ENCODE measurements at places on chromosomes 1 and 21.

DNA sequence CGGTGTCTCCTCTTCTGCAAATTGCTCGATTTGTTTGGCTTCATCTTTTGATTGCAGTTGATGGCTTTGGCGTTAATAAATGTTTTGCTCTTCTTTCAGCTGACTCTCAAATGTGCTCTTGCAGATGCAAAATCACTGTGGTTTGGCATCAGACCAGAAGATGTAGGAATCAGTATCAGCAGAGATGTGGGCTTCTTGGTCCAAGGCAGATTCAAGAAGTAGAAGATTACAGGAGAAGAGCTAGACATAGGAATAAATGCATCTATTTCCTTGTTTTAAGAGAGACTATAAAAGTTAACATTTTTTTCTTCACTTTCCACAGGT lies 59.8 kb upstream of the BACH1 start:
- DNase-seq, result no peak

DNA sequence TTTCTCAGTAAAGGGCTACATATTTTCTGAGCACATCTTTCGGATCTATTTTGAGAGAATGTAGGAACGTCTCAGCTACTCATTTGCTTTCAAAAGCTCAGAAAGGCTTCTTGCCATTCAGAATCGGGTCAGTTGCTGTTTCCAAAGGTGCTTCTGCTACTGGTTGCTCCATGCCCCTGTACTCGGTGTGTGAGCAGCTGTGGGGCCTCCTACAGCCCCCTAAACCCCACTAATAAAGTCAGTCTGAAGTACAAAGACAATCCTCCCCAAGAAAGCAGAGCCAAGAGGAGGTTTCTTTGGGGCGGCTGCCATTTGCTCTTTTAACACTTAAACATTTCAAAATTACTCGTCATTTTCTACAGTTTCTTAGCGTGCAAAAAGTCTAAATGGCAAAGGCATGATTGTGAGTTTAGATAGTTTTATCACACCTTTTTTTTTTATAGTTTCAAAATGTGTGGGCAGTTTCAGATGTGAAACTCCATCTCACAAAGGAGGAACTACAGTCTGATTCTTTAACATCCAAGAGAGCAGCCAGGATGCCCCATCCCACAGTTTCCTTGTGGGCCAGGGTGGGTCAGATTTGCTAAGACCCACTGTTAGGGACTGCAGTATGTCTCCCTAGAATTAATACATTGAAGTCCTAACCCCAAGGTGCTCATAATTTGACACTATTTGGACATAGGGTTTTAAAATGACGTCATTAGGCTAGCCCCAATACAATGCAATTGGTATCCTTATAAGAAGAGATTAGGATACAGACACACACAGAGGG lies 4.1 kb downstream of the RUNX1 start:
- no peak for DNase-seq

GRCh38 chr1:51641096-51641495 lies 24.2 kb downstream of the OSBPL9 start:
- DNase-seq, result no peak

DNA sequence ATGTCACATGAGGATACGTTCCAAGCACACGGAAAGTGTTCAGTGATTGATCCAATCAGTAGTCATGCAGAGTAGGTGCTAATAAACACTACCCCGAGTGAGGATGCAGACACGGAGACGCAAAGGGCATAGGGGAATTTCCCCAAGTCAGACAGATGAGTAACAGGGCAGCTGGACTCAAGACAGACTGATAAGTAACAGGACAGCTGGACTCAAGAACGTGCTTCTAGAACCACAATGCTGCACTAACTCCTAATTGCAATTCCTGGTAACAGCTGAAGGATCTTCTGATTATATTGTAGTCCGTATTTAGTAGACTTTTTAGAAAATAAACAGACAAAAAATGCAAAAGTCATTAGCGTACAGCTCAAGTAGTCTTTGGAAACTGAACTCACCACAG lies 1.9 kb upstream of the OR2T10 start:
- no peak for DNase-seq

DNA sequence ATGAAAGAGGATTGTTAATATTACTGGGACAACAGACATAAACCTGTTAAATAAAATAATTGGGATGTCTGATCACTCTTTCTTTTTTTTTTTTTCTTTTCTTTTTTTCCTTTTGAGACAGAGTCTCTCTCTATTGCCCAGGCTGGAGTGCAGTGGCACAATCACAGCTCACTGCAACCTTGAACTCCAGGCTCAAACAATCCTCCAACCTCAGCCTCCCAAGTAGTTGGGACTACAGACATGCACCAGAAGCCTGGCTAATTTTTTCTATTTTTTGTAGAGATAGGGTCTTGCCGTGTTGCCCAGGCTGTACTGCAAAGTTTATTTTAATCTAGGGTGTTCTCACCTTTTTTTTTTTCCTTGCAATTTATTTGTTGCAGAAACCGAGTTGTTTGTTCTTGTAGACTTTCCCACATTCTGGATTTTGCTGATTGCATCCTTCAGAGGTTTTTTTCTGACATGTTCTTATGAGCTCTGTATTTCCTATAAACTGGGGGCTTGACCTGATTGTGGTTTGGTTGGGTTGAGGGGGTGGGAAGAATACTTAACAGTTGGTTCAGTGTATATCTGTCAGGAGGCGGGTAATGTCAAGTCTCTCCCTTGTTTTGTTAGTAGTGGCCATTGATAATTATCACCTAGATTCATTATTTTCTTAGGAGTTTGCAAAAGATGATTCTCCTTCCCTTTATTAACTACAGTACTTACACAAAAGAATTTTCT lies 125.2 kb downstream of the MAST2 start:
- no peak for DNase-seq

GRCh38 chr1:194598098-194598497 lies 1411.7 kb upstream of the B3GALT2 start:
- no peak for DNase-seq

GRCh38 chr1:222953585-222953984 lies 138.7 kb downstream of the DISP1 start:
- no peak for DNase-seq

GRCh38 chr1:206551986-206552326 lies 44.6 kb downstream of the RASSF5 start:
- no peak for DNase-seq

DNA sequence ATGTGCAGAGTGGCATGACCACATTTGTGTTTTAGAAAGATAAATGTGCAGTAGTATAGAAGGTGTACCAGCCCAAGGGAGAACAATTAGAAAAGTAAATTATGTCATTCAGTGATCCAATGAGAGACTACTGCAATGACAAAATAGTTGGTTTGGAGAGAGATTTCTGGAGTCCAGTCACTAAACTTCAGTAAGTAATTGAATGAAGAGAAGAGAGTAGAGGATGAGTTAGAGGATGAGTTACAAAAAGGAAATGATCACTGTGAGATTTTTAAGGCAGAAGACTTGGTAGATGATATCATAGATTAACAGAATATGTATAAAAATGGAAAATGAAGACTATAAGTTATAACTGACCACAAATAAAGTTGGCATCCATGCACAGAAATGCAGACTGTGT lies 8.4 kb downstream of the CR2 start:
- no peak for DNase-seq

DNA sequence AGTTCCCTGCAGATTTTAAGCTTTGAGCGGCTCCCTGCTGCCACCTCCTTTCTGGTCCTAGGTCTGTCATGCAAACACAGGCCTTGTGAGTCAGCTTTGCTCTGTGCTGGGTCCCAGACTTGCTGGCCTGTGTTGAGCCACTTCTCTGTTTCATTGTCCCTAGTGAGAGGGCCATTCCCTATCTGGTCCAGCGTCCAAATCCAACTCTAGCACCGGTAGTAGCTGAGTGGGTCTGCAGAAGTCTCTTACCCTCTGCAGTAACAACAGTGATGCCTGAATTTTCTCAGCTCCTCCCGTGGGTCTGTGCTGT lies 5.8 kb downstream of the TTC22 start:
- no peak for DNase-seq

DNA sequence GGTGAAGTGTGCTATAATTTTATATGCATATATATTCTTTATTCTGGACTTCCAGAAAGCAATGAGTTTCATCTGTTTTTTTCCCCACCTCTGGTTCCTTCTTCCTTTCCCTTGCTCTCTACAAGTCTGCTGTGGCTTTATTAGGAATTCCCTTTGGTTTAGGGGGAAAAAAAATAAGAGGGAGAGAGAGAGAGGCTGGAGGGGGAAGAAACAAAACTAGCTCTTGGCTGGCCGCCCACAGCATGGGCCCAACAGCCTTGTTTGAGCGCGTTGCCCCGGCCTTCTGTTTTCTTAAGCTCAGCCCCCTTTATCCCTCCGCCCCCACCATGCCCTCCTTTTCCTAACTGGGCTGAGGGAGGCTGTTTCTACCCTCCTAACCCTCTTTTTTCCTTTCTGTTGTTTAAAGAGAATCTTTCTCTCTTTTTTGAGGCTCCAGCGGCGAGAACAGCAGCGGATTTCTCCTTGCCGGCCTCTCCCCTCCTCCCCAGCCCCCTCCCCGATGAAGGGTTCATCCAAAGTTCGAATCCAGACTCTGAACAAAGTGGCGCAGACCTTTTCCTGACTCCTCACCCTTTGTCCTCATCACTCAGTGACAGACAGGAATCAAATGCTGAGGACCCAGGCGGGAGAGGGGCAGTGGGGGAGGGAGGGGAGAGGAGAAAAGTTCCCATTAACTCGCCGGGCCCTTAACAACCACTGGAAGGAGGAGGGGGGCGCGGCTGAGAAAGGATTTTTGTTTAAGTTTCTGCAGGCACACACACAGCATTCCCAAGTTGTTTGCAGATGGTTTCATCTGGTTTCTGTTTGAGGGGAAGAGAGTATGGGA lies 29.7 kb downstream of the PBX1 start:
- DNase-seq, result no peak

GRCh38 chr1:186793582-186793927 lies 35.2 kb upstream of the PLA2G4A start:
- DNase-seq, result no peak

GRCh38 chr1:53500204-53501064 lies 41.2 kb downstream of the DMRTB1 start:
- no peak for DNase-seq

- DNase-seq, result no peak
Observed at GRCh38 chr1:26697978-26698849, 2.4 kb downstream of the ARID1A start.

GRCh38 chr1:15277447-15277838 lies 30.4 kb downstream of the FHAD1 start:
- no peak for DNase-seq
